ENCODE measurements at places on chromosomes 16 and 17.

DNA sequence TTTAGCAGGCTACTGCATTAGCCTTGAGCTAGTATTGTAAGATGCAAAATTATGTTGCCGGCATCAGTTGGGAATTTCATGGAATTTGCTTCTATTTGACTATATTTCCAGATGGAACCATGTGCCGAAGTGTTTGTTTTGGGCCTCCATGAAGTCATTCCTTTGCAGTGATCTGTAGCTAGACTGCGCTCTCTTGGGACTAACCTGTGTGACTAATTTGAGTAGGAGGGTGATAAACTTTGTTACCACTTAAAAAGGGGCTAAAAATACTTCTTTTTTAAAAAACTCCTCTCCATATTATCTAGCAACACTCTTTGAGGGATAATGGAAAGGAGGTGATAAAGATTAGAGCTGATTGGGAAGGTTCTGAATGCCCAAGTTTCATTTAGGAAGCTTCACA lies 166.8 kb upstream of the TBX2 start:
- DNase-seq, result no peak

DNA sequence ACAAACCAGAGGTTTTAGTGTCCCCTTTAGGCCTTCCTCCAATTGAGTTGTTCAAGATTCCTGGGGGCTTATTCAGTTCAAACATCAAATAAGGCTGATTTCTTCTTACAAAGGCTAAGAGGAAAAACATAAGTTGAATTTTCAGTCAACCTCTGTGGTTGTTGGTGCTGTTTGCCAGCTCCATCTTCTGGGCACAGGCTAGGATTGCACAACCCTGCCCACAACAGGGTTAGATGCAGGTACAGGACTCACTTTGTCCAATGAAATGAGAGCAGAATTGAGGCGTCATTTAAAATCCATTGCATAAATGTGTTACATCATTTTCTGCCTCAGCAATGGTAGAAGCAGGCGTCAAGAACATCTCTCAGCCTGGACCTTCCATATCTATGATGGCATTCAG lies 173.3 kb downstream of the PMP22 start:
- no peak for DNase-seq

DNA sequence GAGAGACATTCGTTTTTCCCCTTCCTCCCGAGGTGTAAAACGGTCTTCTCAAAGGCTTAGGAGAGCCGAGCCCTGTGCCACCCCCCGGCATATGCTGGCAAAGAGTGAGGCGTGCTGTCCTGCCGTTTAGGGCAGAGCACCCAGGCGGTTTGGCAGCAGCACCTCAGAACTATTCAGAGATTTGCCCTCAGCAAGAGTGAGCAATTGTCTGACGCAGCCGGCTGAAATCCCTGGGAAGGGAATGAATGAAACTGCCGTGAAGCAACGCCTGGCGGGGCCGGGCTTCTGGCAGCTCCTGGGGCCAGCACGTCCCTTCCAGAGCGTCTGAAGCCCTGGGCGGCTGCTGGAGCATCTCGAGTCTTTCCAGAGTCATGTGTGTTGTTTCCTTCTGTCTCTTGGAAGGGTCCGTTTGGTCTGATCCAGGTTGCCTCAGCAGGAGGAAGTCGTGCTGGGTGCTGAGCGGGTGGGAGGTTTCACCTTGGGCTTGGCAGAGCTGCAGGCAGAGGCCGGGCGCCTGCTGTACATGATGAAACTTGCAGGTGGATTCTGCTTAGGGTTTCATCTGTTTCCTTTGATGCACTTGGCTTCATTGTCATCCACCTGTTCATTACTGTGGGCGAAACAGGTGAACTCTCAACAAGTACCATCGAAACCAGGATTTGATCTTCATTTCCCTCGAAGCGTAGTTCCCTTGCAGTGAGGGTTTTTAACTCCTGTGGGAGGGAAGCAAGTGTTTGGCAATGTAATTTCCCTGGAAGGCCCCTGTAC lies 35.4 kb downstream of the TBCD start:
- no peak for DNase-seq

GRCh38 chr16:71930013-71930563 lies 34.8 kb downstream of the IST1 start:
- DNase-seq, result no peak

- DNase-seq, result no peak
These were observed 348 bp downstream of the MPP2 start for GRCh38 chr17:43906951-43907424.

DNA sequence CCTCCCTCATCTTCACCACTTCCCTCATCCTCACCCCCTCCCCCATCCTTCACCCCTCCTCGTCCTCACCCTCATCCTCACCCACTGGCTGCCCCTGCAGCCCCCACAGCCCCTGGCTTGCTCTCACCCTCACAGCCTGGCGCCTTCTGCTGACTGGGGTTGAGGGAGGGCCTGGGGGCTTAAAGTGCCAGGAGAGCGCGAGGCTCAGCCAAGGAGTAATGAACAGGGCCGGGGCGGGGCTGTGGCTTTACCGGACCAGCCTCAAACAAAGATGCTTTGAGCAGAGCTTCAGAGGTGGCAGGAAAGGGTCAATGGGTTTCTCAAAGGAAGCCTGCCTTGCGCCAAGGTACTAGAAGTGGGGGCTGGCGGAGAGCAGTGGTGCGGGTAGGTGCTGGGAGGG lies at the start of gene PRSS33:
PRSS33 (minus strand) TSS at position 155 of the 400 bp plus-strand sequence. CDS start 1,013 bp downstream, outside the sequence.
- DNase-seq, result no peak

DNA sequence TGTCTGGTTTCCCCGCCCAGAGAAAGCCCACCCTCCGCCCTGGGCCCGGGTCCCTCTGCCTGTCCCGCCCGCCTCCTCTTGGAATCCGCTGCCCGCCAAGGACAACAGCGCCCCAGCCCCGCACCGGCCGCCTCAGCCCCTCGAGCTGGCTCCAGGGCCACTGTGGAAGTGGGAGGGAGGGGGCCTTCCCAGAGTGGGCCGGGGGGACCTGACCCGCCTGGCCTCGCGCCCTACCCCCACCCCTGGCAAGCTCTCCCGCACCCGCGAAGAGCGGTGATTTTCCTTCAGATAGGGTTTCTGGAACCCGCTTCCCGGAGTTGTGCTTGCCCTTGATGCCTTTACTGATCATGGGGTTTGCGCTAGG lies 2.3 kb upstream of the CBX8 start:
- no peak for DNase-seq

- DNase-seq, result no peak
These were observed 8.9 kb downstream of the OR4D1 start for GRCh38 chr17:58156839-58157803.

- DNase-seq, result no peak
These were observed 131.8 kb downstream of the IRX5 start for GRCh38 chr16:55062442-55062841.
